CMK (cell line): ENCODE measurements at places on chromosomes 7 and 10.

DNA sequence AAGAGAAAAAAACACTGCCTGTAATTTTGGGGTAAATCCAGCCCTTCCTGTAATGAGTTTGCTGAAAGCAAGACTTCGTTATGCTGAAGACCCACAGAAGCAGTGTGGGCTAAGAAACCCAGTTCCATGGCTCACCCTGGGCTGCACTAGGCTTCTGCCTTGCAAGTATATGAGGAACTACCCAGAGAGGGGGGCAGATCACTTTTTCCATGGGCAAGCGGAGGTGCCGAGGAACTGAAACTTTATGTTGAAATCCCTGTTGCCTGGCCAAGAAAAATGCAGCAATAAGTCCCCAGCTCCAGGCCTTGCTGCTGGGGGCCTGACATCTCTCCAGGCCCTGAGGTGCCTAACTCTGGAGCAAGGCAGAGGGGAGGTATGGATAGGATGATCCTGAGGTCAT is 8.5 kb downstream of the RASSF4 start:
- DNase-seq, result no peak

DNA sequence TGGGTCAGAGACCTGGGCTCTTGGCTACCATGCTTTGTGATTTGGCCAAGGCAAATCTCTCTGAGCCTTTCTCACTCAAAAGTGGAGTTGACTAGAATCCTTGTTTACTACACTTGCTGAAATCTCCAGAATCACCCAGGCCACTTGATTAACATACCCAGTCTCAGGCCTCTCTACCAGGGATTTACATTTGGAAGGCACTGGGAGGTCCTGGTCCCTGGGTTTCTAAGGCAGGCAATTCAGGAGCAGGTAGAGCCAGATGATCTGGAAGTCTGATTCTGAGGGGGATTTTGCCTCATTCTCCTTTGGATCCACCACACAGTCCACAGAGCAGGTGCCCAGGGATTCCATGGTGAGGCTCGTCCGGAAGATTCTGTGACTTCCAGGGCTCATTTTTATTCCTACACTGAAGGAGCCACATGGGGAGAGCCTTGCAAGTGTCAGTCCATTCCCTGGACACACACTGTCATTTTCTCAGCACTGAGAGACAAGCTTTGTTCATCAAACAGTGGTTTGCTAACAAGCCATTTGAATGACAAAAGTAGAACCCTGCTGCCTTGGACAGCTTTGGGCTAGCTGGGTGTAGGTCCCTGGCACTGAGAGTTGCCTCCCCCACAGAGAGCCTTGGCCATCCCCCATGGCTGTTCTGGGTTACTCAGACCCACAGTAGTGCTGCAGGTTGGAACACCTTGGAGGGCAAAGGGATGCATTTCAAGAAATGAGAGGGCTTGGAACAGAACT is 74.2 kb downstream of the NOC3L start:
- DNase-seq, result no peak

DNA sequence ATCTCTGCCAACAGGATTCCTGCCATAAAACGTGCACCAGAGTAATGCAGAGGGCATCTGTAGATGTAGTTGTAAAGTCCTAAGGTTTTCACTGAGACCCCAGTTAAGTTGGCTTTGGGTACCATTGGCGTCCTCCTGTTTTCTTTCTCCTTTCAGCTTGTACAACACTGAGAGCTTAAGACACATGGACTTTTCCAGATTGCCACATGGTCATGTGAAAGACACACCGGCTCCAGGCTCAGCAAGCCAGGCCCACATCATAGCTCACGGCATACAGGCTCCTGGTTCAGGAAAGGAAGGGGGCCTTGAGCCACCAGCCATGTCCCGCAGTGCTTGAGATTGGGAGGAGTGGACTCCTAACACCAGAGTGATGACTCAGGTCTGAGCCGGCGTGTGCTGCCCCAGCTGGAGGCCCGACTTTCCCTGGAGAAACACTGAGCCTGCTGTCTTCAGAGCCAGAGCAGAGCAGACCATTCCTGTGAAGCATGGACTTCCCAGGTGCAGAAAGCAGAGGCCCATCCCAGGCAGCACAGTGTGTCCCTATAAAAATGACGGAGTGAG is 252.7 kb downstream of the PRPF18 start:
- DNase-seq, result no peak

DNA sequence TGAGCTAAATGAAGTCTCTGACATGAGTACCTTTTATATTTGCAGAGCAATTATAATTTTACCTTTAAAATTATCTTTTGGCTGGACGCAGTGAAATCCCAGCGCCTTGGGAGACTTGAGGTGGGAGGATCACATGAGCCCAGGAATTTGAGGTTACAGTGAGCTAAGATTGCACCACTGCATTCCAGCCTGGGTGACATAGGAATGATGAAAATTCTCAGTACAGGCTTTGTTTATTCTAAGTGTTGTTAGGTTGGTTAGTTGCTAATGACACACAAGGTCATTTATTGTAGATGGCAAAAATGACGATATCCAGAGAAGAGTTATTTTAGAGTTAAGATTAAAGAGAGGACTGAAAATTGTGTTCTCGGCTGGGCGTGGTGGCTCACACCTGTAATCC is 87.6 kb downstream of the XRCC2 start:
- DNase-seq, result no peak

DNA sequence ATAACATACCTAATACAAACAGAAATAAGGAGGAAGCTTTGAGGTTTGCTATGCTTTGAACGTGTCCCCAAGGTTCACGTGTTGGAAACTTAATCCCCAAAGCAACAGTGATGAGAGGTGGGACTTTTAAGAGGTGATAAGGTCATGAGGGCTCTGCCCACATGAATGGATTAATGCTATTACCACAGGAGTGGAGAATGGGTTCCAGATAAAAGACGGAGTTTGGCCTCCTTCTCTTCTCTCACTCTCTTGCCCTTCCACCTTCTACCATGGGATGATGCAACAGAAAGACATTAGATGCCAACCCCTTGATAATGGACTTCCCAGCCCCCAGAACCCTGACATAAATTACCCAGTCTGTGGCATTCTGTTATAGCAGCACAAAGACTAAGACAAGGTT is 9.6 kb downstream of the ITGB1 start:
- no peak for DNase-seq

GRCh38 chr10:117425974-117426566 is 50.8 kb upstream of the PDZD8 start:
- DNase-seq, result no peak

DNA sequence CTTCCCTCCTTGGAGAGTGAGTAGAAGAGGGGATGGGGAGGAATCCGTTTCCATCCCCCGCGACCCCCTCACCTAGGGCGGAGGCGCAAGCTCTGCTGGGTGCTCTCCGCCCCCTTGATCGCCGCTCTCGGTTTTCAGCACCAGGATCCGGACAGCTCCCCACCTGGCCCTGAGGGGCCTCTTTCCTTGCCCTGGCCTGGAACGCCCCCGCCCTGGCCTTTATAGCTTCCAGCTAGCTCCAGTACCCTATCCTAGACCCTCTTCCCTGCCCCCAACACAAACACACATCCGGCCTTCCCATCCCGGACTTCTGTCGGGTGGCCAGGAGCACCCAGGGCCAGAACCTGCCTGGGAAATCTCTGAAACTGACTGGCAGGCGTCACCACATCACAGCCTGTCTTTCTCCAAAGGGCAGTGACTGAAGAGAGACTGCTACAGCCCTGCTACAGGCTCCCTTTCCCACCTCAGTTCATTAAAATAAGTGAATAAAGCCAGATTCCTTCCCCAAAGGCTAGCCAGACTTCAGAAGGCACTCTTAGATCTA is 72.3 kb upstream of the LEP start:
- no peak for DNase-seq

GRCh38 chr10:52706332-52707070 is 66.1 kb downstream of the MBL2 start:
- no peak for DNase-seq

DNA sequence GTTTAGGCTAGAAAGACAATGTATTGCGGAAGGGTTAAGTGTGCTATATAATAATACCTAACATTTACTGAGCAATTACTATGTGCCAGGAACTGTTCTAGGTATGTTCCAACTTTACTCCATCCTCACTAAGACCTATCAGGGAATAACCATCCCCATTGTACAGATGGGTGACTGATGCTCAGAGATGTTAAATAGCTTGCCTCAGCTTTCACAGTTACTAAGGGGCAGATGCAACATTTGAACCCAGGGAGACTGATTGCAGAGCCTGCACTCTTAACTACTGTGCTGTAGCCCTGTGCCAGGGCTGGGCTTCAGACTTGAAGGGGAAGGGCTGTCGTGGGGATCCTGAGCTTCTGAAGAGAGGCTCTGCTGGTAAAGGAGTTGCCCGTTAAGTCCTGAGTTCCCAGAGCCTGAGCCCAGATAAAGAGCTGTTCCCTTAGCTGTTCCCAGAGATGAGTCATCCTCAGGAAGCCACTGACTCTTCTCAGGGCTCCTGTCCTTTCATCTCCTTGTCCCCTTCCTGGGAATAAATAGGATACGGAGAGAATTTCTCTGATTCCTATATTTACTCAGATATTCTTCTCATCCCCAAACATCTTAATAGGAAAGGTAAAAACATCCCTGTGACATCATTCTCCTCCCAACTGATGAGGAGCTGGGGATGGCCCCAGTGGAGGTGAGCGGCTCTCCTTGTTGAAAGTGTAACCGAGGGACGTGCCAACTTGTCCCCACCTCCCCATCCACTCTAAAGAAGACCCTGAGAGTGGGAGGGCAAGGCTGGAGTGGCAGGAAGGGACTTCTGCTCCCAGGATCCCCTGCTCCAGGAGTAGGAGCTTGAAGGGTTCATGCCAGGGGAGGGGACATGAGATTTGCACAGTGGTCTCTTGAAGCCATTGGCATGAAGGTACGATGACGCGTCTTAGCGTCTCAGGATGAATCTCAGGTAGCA is 28.0 kb upstream of the HABP2 start:
- DNase-seq, result no peak

DNA sequence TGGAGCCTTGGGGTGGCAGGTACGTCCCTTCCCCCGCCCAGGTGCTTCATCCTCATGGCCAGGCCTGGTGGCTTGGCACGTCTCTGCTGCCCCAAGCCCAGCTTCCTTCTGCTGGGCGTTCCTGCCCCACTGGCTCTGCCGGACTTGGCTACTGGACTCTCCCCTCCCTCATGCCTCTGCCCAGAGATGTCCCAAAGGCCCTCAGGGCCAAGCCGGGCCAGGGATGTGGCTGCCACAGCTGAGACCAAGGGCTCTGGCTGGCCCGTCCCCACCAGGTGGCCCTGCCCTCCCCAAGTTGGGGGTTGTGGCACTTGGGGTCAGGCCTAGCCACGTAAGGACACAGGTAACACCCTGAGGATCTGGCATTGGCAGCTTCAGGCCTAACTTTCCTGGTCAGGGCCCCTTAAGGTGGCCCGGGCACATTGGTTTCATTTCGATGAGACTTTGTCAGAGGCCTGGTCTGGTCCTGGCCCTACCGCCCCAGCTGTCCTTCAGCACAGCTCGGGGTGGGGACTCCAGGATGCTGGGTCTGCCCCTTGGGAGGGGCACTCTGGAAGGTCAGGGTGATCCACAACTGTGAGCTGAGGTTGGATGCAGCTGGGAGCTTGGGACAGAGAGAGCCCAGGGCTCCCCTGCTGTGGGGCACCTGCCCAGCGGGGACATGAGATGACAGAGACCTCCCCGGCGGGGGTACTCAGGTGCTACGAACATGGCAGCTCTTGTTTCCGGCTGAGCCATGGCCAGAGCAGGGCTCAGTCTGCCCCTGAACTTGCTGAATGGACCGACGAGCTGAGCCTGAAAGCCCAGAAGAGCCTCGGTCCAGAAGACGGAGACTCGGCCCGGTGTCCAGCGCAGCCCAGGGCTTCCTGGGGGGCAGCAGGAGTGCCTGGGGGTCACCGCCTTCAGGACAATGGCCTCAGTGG is 2.9 kb downstream of the BHLHA15 start:
- DNase-seq, result no peak

GRCh38 chr10:35707642-35708425 is 65.7 kb upstream of the FZD8 start:
- no peak for DNase-seq

- no peak for DNase-seq
Measured at GRCh38 chr7:12990440-12990839, 303.0 kb downstream of the ARL4A start.

GRCh38 chr7:22996470-22996869 is 17.5 kb downstream of the HYCC1 start:
- no peak for DNase-seq

- no peak for DNase-seq
Measured at GRCh38 chr7:29564496-29565223, 1.0 kb downstream of the PRR15 start.

- DNase-seq, result no peak
Measured at GRCh38 chr7:132076301-132077035, 499.8 kb downstream of the PLXNA4 start.

DNA sequence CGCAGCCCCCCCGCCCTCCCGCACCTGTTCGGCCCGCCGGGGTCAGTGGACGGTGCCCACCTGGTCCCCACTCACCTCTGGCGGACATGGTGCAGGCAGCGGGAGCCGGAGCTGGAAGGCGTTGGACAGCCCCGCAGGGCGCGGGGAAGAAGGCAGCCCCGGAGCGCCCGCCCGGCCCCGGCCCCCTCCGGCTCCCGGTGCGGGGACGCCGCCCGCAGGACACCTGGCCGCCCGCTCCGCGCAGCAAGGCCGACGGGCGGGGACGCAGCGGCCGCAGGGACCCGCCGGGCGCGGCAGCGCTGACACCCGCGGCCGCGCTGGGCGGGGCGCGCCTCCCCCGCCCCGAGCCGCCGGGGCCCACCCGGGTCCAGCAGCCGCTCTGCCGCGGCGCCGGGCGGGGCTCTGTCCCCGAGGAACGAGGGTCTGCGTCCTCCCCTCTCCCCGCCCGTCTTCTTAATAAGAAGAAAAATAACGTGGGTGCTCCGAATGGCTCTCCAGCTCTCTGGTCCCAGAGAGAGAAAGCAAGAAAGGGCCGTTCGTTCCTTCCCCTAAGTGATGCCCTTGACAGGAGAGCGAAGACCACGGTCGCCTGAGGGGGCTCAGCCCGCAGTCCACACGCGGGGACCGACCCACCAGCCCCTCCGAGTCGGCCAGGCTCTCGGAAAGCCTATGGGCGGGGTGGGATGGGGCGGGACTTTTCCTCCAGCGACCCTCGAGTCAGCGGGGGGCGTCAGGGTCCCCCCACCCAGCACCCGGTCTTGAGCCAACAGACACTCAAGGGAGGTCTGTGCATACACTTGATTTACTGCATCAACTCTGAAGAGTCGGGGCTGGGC is 53.4 kb upstream of the FHIP2A start:
- no peak for DNase-seq

GRCh38 chr10:33064706-33065105 is 106.7 kb upstream of the ITGB1 start:
- DNase-seq, result no peak
